ENCODE measurements at places on chromosomes 2 and 18.

- no peak for DNase-seq
Observed at GRCh38 chr18:49230326-49230725, 230.1 kb downstream of the DYM start.

GRCh38 chr2:156331572-156332283 lies 793 bp downstream of the NR4A2 start:
- peak; percentile 82 for DNase-seq

- no peak for DNase-seq
Observed at GRCh38 chr2:19575641-19576040, 217.2 kb upstream of the OSR1 start.

GRCh38 chr2:143551971-143552650 lies 422.9 kb downstream of the ARHGAP15 start:
- DNase-seq: no peak

DNA sequence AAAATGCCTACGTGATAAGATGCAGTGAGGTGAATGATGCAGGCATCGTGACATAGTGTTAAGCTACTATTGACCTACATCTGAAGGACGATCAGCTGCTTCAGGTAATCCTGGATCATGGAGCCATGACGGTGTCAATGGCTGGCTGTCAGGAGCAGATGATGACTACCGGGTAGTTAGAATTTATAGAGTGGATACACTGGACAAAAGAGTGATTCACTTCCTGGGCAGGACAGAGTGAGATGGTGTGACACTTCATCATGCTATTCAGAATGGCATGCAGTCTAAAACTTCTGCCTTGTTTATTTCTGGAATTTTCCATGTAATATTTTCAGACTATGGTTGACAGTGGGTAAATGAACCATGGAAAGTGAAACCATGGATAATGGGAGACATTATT lies 29.5 kb downstream of the METTL8 start:
- DNase-seq: peak; percentile 45

DNA sequence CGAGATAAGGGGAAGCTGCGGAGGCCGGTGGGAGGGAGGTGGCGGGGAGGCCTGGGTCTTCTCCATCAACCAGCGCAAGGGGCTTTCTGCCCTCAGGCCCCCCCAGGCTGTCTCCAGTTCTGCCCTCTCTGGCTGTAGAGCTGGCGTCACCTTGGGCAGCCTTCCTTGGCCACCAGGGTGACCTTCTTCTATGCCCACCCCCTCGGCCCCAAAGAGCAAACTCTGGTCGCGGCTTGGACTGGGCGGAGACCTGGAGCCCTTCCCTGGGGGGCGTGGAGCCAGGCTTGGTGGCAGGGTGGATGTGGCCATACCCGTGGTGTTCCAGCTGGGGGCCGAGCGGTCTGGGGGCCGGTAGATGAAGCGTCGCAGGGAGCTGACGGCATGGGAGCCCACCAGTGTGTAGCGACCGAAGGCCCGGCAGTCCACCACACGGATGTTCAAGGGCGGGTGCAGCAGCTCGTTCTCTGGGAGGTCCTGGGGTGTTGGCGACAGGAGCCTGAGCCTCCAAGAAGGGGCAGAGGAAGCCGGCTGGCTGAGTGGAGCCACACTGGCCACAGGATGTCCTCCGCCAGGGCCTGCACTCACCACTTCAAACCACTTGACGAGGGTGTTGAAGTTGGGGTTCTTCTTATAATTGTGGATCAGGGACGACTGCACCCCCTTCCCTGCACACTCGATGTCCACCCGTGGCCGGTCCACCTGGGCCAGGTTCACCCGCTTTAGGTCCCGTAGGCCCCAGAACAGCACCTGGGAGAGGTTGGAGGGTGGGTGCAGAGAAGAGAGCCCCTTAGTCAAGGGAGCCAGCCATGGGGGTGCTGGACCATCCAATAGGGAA lies 4.9 kb downstream of the OTOF start:
- no peak for DNase-seq

DNA sequence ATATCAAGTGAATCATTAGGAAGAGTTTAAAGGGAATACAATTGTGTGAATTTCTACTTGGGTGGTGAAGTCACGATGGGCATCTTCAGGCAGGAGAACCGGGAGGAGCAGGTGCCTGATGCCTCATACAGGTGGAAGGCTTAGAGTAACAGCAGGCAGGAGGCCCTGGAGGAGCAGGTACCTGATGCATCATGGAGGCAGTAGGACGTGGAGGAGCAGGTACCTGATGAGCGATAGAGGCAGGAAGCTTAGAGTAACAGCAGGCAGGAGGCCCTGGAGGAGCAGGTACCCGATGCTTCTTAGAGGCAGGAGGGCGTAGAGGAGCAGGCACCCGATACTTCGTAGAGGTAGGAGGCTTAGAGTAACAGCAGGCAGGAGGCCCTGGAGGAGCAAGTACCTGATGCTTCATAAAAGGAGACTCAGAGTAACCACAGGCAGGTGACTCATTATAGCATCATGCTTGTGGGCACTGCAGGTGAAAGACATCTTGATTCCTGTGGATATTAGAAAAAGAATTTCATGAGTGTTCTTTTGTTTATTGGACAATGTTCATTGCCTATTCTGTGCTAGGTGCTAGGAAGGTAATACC lies 133.9 kb downstream of the ATP9B start:
- DNase-seq: no peak

DNA sequence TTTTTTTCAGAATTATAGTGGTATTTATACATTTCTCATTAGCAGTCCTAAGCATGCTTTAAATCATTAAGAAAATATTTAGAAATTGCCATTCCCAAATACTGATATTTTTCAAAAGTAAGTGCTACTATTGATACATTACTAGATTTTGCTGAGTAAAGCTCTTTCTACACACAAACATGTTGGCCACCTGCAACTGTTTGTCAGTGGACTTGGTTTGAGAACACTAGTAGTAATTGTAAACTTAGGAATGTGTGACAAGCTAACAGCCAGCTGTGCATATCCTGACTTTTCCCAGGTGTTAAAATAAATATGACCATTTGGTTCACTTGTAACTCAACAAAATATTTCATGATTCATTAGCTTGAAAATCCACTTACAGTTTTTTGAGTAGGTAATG lies 103.1 kb downstream of the MSTN start:
- no peak for DNase-seq

GRCh38 chr2:42839809-42840501 lies 47.6 kb upstream of the HAAO start:
- DNase-seq: no peak

- DNase-seq: no peak
Observed at GRCh38 chr2:98975611-98976010, 39.6 kb upstream of the CRACDL start.

DNA sequence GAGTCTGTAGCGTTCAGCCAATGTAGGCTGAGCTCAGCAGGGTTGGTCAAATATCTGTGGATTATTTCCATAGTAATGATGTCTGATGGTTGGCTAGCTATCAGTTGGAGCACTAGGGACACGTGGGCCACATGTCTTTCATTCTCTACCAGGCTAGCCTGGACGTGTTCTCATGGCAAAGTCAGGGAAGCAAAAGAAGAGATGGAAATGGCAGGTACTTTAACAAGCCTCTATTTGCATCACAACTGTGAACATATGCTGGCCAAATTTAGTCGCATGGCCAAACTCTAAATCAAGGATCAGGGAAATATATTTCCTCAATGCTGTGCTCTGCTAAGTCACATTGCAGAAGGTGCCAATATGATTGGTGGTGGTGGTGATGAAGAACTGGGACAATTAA lies 371.6 kb upstream of the CHST9 start:
- DNase-seq: no peak

- DNase-seq: no peak
Observed at GRCh38 chr2:67642046-67642382, 244.9 kb downstream of the ETAA1 start.

GRCh38 chr2:99940963-99941362 lies 201.4 kb downstream of the AFF3 start:
- DNase-seq: no peak

DNA sequence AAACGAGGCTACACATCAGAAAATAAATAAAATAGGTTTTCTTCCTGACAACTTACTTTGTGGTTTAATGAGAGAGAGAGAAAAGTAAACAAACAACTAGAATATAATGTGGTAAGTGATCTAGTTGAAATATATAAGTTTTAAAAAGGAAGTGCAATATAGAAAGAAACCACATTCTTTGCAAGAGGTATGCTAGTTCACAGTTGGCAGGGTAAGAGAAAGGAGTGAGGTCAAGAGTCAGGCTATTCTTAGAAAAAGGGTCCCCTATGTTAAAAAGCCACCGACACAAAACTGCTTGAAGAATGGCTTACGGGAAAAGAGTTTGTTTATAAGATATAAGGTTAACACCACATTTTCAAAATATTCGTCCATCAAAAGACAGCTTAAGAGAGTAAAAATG lies 462.1 kb downstream of the ERBB4 start:
- no peak for DNase-seq

GRCh38 chr2:53286345-53286744 lies 481.3 kb upstream of the CHAC2 start:
- no peak for DNase-seq

- DNase-seq: no peak
Observed at GRCh38 chr2:73105511-73105971, 7.2 kb downstream of the RAB11FIP5 start.

DNA sequence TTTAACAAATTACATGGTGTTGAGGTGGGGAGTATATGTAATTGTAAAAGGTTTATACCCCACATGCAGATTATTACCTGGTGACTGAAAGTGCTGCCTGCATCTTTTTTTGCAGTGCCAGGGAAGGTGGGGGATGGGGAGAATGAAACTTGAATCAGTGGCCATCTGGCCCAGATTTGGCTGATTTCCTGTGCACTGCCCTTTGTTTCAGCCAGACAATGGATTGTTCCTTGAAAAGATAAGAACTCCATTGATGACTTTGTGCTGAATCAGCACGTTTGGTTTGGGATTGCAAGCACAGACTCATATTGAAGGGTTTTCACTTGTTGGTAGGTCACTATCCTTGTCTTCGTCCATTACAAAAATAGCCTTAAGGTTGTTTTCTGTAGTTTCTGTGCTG lies 20.9 kb downstream of the GREB1L start:
- no peak for DNase-seq

GRCh38 chr2:204687776-204688175 lies 142.5 kb downstream of the PARD3B start:
- no peak for DNase-seq

GRCh38 chr2:189580658-189581353 lies at the start of gene SLC40A1:
Gene SLC40A1 (minus strand): TSS chr2:189580786. CDS start chr2:189580460, 326 bp downstream.
- peak; percentile 75 for DNase-seq

DNA sequence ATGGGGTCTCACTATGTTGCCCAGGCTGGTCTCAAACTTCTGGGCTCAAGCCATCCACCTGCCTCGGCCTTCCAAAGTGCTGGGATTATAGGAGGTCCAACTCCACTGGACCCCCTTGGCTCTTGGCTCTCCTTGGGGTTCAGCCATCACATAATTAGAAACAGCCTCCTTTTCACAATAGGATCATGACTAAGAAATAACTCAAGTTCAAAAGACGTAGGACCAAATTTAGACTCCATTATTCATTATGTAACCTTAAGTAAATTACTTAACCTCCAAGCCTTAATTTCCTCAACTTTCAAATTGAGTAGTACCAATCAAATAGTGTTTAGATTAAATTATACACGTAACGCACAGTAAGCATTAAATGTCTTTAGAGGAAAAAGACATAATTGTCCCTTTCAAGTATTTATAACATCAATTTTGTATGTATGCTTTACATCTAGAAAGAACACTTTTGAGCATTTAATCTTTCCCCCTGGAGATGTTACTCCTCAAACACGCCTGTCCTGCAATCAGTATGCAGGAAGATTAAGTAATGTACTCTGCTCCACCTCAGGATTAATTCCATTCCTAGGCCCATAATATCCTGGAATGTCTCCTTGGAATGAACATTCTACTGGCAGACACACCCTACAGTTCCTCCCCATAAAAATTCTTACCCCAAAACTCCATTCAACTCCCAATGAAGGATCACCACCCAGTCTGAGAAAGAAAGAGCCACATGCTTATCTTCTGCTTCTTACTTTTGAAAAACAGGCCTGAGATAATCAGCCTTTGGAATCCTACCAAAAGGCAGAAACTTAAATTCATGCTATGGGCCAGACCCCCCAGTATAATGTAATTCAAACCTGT lies 49.1 kb downstream of the COBLL1 start:
- DNase-seq: no peak

DNA sequence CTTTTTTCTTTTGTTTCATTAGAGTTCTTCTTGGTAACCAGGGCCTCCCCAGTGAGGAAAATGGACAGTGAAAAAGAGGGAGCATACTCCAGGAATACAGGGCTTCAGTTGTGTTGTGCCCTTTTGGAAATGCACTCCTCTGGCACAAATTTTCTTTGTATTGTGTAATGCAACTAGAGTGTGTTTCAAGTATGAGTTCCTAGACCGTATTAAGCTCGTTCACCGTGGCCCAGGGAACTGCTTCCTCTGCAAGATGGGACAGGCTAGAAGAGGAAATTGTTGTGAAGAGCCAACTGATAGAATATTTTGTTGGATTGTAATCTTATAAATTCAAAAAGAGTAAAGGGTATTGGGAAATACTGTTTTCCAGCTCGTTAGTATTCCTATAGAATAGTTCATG lies 137.2 kb upstream of the TTC39C start:
- no peak for DNase-seq

DNA sequence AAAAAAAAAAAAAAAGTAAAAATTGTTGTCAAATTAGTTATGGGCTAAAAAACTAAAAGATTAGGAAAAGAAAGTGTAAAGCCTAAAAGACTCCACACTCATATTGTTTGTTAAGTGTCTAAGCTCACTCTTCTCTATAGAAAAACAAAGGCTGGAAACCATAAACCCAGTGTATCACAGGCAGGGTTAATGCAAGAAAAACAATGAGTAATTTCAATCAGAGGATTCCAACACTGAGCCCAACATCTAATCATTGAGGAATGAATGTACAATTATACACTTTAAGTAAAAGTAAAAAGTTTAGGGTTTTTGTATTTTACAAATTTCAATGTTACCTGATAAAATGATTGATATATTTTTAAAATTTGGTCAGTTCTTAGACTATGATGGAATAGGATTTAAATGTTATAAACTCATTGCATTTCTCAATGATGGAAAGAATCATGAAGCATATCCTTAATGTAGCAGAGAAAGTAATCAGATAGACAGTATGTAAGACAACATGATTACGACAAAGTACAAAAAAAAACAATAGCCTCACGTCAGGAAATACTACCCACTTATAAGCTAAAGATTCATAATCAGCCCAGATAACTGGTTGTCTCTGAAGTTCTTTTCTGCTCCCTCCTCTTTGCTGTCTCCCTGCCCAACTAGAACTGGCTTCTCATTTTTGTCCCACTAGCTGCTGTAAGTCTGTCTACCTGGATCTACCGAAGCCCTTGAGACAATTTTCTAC lies 44.5 kb upstream of the SP3 start:
- no peak for DNase-seq

DNA sequence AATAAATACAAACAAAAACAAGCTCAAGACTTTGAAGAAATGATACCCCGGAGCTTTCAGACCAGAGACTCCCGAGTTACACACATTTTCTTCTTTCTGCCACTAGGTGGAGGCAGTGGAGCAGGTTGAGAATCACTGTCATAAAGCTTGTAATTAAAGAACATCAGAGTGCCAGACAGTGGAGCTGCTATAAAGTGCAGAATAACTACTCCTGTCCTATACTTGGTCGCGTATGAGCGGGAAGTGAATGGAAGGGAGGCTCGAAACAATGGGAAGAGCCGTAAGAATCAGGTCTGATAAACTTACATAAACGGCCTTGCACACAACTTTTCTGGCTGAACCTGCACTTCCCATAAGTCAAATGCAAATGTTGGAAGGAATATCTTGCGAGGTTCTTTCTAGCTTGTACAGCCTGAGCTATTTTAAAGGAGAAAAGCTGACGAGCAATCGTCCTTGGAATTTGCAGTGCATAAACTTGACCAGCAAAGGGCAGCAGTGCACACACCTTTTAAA lies 189.0 kb downstream of the RPIA start:
- DNase-seq: peak; percentile 59
